ENCODE measurements at places on chromosomes 5 and 9. TPM values are rescaled to one million over a fixed set of nuclear protein-coding genes. Genes with fewer than 3 reads are reported as not detected.

DNA sequence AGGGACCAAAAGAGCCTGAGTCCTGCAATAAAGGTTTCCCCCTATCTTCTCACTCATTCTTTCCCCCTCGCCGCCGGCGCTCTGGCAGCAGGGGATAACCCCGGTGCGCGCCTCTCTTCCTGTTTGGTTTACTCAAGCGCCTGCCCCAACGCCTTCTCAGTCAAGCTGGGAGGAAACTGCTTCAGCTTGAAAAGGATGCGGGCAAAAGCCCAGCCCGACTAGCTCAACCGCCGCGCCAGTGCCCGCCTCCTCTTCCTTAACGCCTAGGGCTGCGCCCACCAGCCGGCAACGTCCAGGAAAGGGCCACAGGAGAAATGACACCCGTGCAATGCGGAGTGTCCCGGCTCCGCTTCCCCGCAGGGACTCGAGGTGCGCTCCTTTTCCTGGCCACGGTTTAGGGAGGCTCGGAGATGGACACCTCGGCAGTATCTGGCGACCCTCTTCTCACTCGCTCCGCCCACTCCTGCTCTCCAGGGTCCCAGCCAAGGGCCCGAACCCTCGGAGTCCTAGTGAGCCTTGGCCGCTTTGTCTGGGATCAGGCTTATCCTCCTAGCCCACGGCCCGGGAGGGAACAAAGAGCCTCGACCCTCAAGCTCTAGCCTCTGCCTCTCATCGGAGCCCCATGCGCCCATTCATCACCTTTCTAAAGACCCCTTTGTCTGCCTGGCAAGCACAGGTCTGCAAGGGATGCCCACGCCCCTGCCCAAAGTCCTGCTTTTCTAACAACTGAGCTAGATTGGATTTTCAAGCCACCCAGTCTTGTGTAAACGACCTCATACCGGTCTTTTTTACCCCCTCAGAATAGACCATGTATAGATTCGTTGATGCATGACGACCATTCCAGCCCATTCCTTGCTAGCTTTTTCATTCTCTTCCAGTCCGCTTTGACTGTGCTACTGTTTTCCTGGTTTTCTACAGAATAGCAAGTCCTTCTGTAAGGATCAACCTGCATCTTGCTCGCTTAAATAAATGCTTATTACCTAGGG lies 2.0 kb downstream of the ST8SIA4 start:
- DNase-seq: peak; percentile 64

DNA sequence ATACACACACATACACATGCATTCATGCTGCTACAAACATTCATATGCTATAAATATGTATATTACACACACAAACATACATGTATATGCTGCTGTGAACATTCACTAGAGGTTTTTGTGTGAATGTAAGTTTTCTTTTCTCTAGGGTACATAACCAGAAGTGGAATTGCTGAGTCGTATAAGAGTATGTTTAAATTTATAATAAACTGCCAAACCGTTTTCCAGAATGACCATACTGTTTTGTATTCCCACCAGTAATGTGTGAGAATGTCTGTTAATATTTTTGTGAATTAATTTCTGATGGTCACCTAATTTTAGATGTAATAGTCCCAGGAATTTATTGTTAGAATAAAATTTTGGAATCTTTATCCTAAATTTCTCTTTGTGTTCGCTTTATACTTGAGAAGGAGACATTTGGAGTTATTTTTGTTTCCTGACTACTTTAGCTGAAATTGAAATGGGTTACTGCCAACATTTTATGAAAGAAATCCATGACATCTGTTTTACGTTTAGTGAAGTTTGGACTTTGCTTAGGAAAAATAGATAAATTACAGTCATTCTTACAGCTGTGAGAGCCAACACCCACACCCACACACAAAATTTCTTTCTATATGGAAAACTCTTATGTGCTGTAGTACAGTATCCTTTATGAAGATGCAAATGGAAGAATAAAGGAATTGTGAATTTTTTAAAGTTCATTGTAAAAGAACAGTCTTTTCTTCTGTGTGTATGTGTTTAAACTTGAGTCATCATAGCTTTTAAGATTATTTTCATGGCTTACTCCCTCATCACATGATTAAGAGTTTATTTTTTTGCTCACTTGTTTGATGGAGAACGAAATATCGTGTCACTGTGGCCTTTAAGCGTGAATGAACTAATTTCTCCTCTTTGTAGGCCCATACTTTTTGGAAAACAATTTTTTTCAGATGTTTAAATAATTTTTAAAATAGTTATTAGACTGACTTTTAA lies 24.3 kb downstream of the CENPP start:
- no peak for DNase-seq

DNA sequence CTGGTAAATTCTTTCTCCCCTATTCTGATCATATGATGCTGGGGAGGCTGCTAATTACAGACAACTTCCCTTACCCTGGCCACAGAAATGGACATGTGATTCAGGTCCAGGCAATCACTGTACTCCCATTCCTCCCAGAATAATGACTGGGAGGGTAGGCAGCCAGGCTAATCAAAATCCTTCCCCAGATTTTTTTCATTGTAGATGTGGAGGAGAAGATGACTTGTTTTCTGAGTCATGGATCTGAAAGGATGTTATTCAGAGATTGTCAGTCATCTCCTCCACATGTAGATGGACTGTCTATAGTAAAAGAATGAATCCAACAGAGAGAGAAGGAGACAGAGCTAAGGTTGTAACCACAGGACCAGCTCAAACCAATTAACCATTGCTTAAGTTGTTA lies 123.9 kb upstream of the PUM3 start:
- no peak for DNase-seq

DNA sequence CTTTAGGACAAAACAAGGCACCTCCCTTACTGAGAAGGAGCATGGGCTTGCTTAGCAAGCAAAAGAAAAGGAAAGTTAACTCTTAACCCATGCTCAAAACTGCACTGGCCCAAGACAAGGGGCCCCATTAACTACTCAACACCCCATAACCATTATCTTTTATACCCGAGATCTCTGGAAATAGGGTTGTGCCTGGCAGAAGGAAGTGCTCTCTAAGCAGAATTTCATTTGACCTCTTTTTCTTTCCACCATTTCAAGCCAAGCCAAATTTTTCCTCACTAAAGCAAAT lies 167.2 kb downstream of the RASEF start:
- DNase-seq: no peak

DNA sequence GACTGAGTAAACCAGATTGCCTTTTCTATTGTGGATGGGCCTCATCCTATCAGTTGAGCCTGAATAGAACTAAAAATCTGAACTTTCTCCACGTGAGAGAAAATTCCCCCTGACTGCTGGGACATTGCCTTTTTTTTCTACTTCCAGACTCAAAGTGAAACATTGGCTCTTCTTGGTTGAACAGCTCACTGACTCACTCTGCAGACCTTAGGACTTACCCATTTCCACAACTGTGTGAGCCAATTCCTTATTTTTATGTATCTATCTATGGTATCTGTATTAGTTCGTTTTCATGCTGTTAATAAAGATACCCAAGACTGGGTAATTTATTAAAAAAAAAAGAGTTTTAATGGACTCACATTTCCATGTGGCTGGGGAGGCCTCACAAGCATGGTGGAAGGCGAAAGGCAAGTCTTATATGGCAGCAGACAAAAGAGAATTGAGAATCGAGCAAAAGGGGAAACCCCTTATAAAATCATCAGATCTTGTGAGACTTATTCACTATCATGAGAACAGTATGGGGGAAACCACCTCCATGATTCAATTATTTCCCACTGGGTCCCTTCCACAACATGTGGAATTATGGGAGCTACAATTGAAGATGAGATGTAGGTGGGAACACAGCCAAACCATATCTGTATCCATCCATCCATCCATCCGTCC lies 306.7 kb upstream of the SLC24A2 start:
- no peak for DNase-seq

FOXE1 gene
- total RNA-seq: not detected

DNA sequence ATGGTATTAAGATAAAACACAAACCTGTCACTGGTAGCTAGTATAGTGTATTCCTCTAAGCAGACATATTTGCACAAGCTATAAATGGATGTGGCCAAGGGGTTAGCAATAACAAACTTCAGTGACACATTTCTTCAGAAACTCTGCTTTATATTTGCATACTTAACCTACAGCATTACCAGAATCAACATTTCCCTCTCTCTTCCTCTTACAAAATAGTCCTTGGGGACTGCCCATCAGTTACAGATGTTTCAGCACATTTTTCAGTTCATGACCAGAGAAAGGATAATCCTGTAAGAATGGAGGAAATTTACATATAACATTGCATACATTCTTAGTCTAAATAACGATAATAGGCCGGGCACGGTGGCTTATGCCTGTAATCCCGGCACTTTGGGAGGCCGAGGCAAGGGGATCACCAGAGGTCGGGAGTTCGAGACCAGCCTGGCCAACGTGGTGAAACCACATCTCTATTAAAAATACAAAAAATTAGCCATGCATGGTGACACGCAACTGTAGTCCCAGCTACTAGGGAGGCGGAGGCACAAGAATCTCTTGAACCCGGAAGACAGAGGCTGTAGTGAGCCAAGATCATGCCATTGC lies 25.3 kb upstream of the SLC1A1 start:
- no peak for DNase-seq

GRCh38 chr5:179227580-179228311 lies 117.5 kb downstream of the ADAMTS2 start:
- no peak for DNase-seq

DNA sequence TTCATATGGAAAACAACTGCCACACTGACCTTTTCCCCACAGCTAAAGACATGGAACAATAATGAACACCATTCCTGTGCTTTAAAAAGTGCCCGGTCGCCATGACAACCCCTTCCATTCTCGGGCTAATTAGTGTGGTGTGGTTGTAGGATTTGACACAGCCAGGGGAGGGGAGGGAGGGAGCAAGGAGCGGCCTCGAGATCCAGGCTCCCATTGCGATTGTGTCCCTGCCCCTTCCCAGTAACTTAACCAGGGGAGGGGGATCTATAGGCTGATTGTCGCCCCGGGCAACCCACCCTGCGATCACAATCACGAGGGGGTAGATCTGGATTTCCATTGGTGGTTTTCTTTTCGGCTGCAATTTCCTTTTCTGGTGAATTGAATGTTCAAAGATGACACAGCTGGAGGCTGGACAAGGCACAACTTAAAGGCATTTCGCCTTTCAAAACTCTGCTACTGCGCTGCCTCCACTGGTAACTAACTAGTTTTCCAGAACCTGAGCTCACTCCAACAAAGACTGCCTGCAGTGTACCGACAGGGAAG lies 96.7 kb upstream of the RETREG1 start:
- DNase-seq: no peak

GRCh38 chr5:439181-439580 lies 3.8 kb upstream of the EXOC3 start:
- no peak for DNase-seq

SPINK4 gene
- not detected for total RNA-seq

DNA sequence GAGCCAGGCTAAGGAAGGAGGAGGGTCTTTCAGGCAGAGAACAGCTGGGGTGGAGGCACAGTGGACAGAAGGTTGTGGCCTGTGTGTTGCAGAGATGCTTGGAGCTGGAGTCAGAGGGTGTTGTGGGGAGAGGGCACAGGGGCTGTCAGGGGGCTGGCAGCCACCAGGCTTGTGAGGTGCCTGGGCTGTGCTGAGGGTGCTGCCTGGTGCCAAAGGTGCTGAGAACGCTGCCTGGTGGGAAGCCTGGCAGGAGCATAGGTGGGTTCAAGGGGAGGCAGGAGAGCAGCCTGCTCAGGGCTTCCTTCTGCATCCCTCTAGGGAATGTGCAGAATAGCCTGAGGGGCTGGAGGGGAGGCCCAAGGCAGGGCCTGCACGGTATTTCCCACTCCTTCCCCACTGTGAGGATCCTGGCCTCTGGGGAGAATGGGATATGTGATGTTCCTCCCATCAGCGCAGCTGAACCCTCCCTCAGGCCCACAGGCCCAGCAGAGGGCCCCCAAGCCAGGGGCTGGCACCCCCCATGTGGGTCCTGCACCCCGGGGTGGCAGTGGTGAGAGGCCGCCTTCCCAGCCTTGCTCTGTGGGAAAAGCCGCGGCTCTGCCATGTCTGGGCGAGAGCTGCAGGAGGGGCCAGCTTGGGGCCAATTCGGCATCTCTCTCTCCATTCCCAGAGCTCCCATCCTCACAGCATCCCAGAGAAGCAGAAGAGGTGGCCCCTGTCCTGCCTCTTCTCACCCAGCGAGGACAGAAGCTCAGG lies 76.3 kb downstream of the CACNA1B start:
- DNase-seq: no peak

GRCh38 chr9:89718651-89719050 lies 113.8 kb downstream of the GADD45G start:
- DNase-seq: no peak

- peak; percentile 52 for DNase-seq
Measured at GRCh38 chr9:124218438-124218982, 39.2 kb upstream of the NEK6 start.

DNA sequence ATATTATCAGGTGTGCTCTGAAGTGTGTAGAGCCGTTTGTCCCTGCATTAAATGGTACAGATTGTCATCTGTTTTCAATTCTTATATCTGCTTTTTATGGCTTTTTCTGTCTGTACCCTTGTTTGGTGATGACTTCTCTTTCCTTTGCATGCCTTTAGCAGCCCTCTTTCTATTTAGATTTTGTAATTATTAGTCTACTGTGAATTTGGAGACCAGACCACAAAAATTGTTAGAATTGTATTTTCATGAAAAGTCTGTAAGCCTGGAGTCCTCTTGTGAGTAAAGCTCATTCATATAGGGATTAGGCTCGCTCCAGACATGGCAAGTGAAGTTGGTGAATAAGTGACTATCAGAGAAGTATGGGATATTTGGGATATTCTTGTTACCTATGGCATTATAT lies 41.7 kb downstream of the NFX1 start:
- no peak for DNase-seq

DNA sequence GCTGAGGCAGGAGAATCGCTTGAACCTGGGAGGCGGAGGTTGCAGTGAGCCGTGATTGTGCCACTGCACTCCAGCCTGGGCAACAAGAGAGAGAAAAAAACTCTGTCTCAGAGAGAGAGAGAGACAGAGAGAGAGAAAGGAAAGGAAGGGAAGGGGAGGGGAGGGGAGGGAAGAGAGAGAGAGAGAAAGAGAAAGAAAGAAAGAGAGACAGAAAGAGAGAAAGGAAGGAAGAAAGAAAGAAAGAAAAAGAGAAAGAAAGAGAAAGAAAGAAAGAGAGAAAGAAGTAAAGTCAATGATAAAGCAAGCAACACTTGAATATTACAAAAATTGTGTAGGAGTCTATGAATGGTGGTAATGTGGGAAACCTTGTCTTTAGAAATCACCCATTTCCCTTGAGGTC lies 133.6 kb upstream of the MSX2 start:
- DNase-seq: no peak

NIPAL4 gene
- total RNA-seq: not detected

GRCh38 chr5:105836268-105836667 lies 1834.5 kb downstream of the EFNA5 start:
- DNase-seq: no peak

GLRA1 gene
- not detected for total RNA-seq

FREM1 gene
- 0.37 TPM for total RNA-seq

DNA sequence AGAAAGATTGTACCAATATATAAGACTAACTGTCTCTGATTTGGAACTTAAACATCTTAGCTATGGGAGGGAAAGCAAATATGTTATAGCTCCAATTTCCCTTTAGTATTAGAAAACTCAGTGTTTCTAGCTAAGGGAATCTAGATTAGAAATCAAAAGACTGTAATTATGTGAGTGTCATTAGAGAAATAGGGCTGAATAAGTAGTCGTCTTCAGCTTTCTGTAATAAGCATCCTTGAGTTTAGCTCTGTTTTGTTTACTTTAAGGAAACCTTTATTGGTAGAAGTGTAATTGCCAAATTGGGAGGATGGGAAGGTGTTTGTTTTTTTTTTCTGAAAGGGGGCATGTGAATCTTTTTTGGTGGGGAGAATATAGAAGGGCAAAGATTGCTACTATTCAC lies 5.2 kb downstream of the DMXL1 start:
- no peak for DNase-seq
